ENCODE measurements at places on chromosomes 1 and 21.

GRCh38 chr1:25564777-25565574, 21.6 kb downstream of the LDLRAP1 start:
- no peak for DNase-seq

GRCh38 chr1:175193527-175193910, 943 bp upstream of the KIAA0040 start:
- DNase-seq, result no peak

- DNase-seq, result peak; percentile 9
Measured at GRCh38 chr1:155591770-155592169, 18.2 kb upstream of the MSTO1 start.

DNA sequence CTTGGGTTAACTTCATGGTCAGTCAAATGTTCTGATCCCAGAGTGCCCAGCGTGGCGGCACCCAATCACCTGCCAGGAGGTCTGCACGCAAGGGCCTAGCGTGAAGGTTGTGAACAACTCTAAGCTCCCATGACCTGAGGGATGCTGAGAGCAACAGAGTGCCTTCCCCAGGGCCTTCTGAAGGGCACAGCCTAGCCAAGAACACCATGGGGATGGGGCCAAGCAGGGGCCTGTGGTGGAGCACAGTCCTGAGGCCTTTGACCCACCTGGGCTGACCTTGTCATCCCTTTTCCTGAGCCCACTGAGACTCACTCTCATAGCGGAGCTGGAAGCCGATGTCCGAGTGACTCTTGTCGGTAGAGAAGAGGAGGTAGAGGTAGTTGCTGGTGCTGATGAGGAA, 138.8 kb upstream of the HMGB4 start:
- no peak for DNase-seq

DNA sequence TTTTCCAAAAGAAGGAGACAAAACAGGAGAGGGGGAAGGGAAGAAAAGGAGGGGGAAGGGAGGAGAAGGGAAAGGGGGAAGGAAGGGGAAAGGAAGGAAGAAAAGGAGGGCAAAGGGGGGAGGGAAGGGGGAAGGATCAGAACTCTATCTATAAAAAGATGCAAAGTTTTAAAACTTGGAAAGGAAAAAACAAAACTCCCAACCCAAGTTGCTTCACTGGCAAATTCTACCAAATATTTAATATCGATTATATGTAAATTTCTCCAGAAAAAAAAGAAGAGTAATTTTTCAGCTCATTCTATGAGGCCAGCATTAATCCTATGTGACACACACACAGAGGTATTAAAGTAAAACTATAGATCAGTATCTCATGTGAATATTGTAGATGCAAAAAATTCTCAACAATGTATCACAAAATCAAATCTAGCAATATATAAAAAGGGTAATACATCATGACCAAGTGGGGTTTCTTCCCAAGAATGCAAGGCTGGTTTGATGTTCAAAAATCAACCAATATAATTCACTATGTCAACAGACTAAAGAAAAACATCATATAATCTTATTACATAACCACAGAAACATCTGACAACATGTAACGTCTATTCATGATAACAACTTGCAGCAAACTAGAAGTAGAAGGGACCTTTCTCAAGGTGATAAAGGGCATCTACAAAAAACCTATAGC, 57.9 kb downstream of the MAN1A2 start:
- no peak for DNase-seq

Measured in stimulated activated CD8-positive, alpha-beta memory T cell treated with anti-CD3 and anti-CD28 coated beads, Interleukin-12 subunit alpha, Interleukin-12 subunit beta, amount 100 ng/mL, for 1 hour (primary cell).